Ecto neural progenitor cell (in vitro differentiated cells): ENCODE measurements at places on chromosomes 4 and X.
A peak's percentile ranks its signal among the peaks of the same experiment; 100 is the strongest.

DNA sequence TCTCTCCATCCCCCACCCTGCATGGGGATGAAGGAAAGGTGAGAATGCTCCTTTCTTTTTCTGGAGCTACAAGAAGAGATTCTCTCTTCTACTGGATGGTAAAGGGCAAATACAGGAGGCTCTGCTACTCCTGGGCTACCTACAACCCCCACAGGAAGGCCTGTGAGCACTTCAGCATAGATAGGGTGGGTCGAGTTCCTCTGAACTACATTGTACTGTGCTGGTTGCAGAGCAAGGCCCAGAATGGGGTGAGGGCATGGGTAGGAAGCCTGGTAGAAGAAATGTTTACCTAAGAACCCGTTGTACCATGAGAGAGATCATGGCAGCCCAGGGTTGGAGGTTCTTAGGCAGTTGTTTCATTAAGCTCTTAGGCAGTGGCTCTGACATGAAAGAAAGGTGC lies 510.4 kb downstream of the MID1IP1 start:
- no peak for DNase-seq

GRCh38 chr4:77605210-77605902 lies at the start of gene CXCL13:
CXCL13 (plus strand) TSS chr4:77605820; CDS start chr4:77605866, 46 bp downstream.
- DNase-seq, result no peak

- DNase-seq, result no peak
These were observed 303.0 kb downstream of the EPHA5 start for GRCh38 chr4:65367306-65367705.

GRCh38 chr4:100981447-100982204 lies 365.7 kb downstream of the PPP3CA start:
- no peak for DNase-seq

GRCh38 chrX:118780911-118781310 lies 42.7 kb upstream of the ZCCHC12 start:
- DNase-seq, result no peak

- DNase-seq, result no peak
These were observed 21.3 kb upstream of the SULT1B1 start for GRCh38 chr4:69781458-69782418.

DNA sequence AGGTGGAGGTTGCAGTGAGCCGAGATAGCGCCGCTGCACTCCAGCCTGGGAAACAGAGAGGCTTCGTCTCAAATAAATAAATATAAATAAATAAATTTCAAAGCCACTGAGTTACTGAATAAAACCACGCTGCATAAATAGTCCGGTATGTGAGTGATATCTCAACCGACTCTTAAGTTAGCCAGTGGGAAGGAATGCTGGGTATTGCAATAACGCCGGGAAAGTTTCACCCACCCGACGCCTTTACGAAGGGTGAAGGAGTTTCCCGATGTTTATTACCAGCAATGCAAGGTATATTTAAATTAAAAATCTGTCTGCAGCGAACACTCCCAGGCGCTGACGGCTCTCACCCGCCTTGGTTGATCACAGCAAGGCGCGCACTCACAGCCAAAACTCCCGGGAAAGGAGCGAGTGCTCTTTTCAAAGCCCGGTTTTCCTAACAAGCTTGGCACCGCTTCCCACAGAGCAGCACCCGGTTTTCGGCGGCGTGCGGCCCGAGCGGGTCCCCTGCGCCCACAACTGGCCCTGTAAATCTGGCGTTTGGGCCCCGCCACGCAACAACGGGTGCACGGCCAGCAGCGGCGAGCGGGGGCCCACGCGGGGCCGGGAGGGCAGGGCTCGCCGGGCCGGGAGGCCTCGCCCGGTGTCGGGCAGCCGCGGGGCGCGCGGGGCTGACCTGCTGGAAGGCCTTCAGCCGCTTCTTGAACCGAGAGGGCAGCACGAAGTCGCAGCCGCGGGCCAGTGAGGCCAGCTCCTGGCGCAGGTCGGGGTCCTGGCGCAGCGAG lies 13.7 kb downstream of the PPP2R3B start:
- peak; percentile 64 for DNase-seq

- DNase-seq, result no peak
These were observed 467.9 kb upstream of the TENM3 start for GRCh38 chr4:181775298-181775697.

DNA sequence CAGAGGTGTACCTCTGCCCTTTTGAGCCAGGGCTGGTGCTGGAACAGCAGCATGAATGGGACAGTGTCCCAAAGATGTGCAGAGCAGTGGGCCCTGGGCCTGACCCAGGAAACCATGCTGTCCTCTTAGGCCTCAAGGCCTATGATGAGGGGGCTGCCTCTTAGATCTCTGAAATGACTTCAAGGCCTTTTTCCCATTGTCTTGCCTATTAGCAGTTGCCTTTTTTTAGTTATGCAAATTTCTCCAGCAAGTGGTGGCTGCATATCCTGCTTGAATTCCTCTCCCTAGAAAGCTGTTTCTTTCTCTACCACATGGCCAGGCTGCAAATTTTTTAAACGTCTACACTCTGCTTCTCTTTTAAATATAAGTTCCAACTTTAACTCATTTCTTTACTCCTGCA lies 160.3 kb downstream of the CFAP299 start:
- DNase-seq, result no peak

- peak; percentile 65 for DNase-seq
These were observed 131.7 kb downstream of the SPCS3 start for GRCh38 chr4:176451443-176451842.

GRCh38 chrX:147626605-147627004 lies 285.1 kb upstream of the FMR1 start:
- DNase-seq, result no peak

GRCh38 chr4:40957281-40957680 lies 207.5 kb downstream of the NSUN7 start:
- DNase-seq, result no peak

DNA sequence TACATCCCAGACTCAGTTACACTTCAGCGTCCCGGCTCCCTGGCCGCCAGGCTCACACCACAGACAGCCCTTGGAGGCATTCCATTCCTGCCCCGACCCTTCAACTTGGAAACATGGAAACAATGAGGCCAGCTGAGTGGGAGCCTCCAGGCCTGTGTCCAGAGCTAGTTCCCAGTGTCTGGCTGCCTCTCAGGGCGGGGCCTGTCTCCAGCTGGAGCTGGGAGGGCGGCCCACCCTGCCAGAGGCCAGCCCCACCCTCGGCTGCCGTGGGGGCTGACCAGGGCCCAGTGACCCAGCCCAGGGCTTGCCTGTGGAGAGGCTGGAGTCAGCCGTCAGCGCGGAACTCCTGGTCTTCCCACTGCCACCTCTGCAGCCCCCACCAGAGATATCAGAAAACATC lies 37.4 kb upstream of the SPON2 start:
- DNase-seq, result no peak

GRCh38 chr4:82777857-82778525 lies 20.6 kb downstream of the SCD5 start:
- peak; percentile 25 for DNase-seq

DNA sequence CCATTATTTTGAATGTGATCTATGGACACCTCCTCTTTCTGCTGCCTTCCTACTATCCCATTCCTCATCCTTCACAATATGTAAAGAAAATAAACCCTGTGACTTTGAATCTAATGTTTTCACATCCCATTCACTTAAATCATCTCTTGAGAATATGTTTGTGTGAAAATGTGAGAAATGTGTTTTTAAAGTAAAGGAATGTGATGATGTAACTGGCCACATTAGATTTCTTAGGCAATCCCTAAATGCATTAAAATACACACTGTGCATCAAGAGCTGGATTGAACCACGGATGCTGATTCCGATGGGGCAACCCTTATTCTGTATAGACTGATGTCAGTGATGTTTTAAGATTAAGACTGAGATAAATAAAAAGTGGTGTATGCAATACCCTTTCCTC lies 558.9 kb upstream of the TENM3 start:
- DNase-seq, result no peak

GRCh38 chrX:4435905-4436304 lies 722.5 kb upstream of the PRKX start:
- no peak for DNase-seq

DNA sequence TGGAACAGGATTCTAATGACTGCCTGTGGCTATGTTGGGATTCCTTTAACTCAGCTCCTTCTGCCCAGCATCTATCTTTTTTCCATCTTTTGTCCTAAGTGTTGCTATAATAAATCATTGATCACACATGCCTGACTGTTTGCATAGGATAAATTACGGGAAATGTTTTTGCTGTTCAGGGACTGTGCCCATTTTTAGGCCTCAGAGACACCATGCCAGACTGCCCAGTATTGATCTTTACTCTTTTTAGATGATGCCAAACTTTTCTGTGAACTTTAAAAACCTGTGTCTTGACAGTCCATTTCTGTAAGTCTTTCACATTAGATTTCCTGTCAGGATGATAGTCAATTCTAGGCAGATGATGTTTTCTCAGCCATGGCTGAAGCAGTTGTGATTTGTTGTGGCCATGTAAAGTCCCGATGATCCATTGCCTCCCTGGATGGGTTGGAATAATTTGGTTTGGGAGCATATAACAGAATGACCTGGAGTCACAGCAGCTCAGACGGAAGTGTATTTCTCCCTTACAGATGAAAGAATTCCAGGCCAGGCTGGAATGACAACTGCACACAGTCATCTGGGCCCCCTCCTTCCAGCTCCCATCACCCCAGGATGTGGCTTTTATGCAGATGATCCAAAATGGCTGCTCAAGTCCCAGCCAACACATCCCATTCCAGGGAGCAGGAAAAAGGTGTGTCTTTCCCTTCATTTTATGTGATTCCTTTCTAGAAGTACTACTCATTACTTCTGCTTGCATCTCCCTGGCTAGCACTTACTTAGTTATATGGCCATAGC lies 3.4 kb downstream of the HTT-AS start:
- DNase-seq, result no peak

- no peak for DNase-seq
These were observed 146.1 kb upstream of the PACRGL start for GRCh38 chr4:20554134-20554533.

GRCh38 chrX:101595739-101596419 lies 21.9 kb downstream of the ARMCX6 start:
- DNase-seq, result peak; percentile 37

DNA sequence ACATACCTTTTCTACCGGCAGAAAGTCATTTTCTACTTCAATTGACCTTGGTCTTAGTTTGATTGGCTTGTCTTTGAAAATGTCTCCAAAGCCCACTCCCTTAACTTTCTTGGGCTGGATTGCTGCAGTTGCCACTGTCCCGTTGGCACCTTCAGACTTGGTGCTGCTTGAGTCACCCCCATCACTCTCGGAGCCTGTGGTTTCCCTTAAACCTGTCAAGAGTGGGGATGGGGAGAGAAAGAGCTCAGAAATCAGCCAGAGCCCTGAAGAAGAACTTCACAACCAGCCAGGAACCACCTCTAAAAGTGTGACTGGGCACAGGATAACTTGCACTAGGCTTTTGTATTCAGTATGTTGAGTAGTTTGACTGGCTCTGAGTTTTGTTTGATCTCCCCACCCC lies 168.5 kb upstream of the MAP3K15 start:
- DNase-seq, result no peak

- no peak for DNase-seq
These were observed 59.6 kb downstream of the SEC24D start for GRCh38 chr4:118776157-118776954.

DNA sequence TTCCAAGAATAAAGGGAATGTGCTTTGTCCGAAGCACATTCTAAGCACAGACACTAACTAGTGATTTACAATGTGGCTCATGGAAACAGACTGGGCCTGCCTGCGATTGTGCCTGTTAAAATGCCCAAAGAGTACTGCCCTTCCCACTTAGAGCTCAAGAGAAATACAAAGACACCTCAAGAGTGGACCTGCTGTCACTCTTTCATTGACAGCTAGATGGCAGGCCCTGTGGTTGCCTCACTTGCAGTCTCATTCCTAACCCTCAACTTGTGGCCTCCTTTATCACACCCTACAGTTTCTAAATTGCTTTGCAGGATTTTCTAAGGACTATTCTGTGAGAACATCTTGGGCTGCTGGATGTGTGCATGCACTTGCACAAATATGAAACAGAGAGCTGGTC lies 331.0 kb upstream of the EMCN start:
- DNase-seq, result no peak

GRCh38 chr4:24515698-24516097 lies 68.7 kb downstream of the DHX15 start:
- no peak for DNase-seq

GRCh38 chr4:113564493-113564892 lies 197.0 kb downstream of the CAMK2D start:
- DNase-seq, result no peak

- no peak for DNase-seq
These were observed 17.6 kb downstream of the SLC2A9 start for GRCh38 chr4:10003666-10004065.

GRCh38 chrX:132795181-132795580 lies 163.2 kb downstream of the HS6ST2 start:
- no peak for DNase-seq

DNA sequence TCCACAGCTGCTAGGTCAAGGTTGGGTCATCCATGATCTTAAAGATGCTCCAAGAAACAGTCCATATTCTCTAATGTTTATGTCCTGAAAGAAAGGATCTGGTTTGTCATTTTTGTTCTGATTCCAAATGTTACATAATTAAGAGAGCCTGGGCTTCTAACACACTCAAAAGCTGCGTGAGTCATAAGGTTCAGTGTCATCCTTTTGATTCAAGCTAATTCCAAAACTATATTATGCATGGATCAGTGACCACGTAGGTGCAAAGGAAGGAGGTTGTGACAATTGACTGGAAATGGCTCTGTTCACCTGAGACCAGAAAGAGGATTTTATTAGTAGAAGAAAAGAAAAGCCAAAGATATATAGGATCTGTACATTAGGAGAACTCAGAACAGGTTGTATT lies 268.7 kb upstream of the GK2 start:
- no peak for DNase-seq

GRCh38 chrX:13364230-13364857 lies 44.5 kb upstream of the ATXN3L start:
- no peak for DNase-seq

DNA sequence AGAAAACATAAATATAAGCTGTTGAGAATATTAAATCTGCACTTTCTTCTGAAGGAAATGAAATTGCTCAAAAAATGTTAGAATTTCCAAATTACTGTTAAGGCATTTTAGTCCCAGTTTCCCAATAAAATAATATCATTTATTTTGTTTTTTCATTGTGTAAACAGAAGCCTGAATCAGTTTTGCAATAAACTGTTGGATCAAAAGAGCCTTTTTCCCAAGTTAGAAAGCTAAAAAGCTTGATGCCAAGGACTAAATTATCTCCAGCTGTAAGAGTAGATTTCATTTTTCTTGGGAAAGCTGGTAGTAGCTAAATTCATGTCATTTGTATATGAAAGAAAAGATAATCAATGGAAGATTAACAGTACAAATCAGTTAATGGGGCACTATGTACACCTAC lies 95.8 kb downstream of the RNF150 start:
- no peak for DNase-seq

- DNase-seq, result no peak
These were observed 140.9 kb upstream of the KLF3 start for GRCh38 chr4:38523054-38523453.

DNA sequence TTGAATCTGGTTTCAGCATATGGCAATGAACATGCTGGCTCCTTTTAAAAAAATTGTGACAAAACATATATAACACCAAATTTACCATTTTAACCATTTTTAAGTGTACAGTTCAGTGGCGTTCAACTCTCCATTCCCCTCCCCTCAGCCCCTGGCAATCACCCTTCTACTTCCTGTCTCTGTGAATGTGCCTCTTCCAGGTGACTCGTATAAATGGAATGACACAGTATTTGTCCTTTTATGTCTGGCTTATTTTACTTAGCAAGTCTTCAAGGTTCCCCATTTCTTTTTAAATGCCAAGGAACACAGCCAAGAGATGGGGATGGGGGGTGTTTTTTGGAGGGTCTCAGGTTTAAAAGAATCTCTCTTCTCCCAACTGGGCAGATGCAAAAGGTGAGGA lies 35.4 kb upstream of the BCLAF3 start:
- DNase-seq, result no peak
